ENCODE measurements at places on chromosomes 3 and 15.

- no peak for DNase-seq
Observed at GRCh38 chr3:127456471-127457093, 134.0 kb downstream of the TPRA1 start.

DNA sequence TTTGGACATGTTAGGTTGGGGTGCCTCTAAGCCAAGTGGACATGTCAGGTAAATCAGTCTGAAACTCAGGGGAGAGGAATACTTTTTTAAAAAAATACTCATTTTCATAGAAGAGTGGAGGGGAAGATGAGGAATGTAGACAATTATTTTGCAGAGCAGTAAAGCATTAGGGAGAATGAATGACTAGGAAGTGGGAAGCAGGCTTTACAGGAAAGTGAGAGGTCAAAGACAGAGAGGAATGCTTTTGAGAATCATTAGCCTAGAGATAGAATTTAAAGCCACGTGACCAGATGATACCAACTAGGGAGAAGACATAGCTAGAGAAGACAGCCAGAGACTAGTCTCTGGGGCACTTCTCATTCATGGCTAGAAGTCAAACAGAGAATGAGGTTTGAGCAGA, 91.0 kb downstream of the RAD18 start:
- DNase-seq = no peak

GRCh38 chr3:140308535-140308934, 369.3 kb upstream of the TRIM42 start:
- DNase-seq = no peak

DNA sequence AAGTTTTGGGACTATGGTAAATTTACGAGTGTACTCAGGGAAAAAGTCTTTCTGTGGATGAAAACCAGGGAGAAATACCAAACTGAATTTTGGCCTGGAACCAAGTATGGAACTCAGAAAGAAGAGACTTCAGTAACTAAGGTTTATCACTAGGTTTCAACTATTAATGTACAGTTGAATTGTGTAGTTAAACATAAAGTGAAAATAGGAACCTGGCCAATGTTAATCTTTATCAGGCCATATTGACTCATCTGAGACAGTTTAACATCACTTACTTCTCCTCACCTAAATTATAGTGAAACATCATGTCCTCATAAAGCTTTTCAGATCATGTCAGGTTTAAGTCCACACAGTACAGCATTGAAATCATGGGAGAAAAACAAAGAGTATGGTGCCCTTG, 197.7 kb downstream of the LSAMP start:
- DNase-seq = no peak

DNA sequence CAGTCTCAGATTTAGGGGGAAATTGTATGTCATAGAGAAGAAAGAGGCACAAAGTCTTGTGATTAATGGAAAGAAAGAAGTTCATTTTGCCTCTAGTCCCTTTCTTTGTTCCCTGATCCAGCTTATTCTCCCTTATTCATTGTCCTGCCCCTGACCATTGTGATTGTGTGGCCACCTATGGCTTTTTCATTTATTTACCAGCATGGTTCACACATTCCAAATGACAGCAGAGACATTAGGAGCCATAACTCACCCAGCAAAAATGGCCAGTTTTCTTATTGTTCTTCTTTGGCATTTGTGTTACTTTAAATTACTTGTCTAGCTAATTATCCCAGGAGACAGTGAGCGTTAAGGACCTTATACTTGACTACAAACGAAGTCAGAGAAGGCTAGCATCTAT, 36.3 kb upstream of the SGO1 start:
- DNase-seq = no peak

- DNase-seq = peak; percentile 55
Observed at GRCh38 chr3:188956839-188957489, 214.8 kb upstream of the TPRG1 start.

- DNase-seq = peak; percentile 4
Observed at GRCh38 chr3:27454914-27455313, 29.3 kb downstream of the SLC4A7 start.

DNA sequence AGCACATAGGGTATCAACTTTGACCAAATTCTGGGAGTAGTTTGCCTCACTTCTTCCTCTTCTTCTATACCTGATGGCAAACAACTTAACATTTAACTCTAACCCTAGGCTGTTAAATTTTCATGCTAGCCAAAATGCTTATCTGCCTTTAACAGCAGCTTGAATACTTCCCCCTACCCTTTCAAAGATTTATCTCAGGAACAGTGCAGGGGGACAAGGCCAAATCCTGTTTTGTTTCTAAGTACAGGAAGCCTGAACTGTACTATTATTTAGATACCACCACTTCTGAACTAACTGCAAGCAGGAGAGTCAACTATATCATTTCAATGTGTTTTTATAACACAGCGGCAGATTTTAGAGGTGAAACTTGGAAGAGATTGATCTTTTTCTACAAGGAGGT, 104.0 kb upstream of the CNTN6 start:
- DNase-seq = no peak

- DNase-seq = peak; percentile 96
Observed at GRCh38 chr15:43239732-43240491, 19.1 kb upstream of the EPB42 start.

- DNase-seq = no peak
Observed at GRCh38 chr15:39918688-39919385, 1.2 kb downstream of the GPR176 start.

- no peak for DNase-seq
Observed at GRCh38 chr15:67400890-67401289, 120.0 kb upstream of the C15orf61 start.

DNA sequence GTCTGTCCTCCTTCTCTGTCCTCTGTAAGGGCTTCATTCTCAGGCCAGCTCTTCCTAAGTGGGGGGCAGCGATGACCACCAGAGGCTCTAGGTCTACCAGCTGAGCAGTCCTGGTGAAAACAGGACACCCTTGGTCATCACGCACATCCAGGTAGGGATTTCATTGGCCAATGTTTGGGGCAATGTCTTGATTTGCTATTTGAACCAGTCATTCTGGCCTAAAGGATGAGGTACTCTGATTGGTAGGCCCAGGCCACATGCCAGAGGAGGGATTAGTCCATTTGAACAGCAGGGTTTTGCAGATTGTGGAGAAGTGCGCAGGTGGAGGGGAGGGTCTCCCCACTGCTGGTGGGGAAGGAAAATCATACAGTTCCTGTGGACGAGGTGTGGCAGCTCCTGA, 57.3 kb downstream of the PLXNA1 start:
- no peak for DNase-seq

- DNase-seq = no peak
Observed at GRCh38 chr3:4949659-4950058, 29.6 kb upstream of the BHLHE40 start.

DNA sequence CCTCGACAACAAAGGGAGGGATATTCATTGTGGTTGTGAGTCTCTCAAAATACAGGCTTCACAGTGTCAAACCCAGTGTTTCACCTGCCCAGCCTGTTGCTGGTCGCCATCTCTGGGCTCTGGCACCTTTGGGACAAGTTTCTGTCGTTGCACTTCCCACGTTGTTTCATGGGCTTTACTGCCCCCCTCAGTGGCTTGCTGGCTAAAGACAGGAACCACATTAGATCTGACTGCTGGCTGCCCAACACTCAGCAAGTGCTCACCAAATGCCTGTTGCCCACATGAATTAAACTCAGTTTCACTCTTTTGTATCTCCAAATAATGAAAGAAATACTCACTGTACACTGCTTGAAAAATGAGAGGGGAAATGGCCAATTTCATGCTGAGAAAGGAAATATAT, 27.6 kb downstream of the FOXL2 start:
- peak; percentile 49 for DNase-seq

DNA sequence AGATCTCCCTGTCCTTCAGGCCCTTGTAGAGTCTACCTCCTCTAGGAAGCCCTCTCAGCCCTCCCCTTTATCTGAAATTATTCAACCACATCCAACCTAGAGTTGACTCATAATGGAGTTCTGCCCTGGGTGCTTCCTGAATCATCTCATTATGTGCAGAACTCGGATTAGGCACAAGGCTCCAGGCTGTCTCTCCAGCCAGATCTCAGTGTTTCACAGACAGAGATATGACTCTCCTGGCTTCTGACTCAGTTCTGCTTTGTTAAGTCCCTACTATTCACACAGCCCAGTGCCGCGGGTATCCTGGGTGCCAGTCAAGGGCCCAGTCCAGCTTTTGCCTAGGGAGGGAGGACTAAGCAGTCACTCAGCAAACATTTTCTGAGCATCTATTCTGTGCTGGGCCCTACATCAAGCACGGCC, 9.3 kb downstream of the STRA6 start:
- DNase-seq = no peak

GRCh38 chr3:183330881-183331280, 77.8 kb downstream of the B3GNT5 start:
- peak; percentile 38 for DNase-seq

DNA sequence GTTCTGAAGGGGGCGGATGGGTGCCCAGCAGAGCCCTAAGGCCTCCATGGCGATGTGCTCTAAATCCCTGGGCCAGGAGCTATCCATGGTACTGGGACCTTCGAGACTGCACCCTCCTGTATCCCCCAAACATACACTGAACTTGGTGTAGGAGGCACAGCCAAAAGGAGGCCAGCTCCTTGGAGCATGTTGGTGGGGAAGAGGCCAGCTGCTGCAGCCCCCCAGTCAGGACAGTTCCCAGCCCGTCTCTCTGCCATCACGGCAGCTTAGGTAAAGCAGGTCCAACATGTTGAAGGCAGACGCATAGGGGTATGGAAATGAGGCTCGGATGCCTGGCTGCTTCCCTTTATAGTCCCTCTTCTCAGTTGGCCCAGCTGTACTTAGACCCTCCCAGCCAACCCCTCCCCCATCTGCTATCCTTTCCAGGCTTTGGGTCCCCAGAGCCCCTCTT, 1.8 kb downstream of the CAMKV start:
- DNase-seq = peak; percentile 78

DNA sequence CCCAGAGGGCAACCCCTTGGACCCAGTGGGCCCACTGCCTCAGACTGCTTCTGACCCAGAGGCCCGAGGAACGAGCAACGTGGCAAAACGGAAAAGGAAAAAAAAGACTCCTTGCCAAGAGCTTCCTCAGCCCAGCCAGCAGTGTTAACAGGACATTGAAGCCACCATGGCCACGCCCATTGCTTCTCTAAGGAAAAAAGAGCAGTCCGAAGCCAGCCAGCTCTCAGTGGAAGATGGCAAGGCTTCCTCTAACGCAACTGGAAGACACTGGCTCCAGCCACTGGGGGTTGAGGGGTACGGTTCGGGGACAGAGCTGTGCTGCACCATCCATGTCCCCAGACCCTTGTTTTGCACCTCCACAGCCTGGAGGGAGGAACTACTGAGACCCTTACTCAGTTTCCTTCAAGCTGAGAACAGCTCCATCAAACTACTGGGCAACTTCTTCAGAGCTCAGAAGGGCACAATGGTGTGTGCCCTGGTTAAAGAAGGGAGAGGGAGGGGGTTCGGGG, 10.7 kb downstream of the BMF start:
- DNase-seq = peak; percentile 84

DNA sequence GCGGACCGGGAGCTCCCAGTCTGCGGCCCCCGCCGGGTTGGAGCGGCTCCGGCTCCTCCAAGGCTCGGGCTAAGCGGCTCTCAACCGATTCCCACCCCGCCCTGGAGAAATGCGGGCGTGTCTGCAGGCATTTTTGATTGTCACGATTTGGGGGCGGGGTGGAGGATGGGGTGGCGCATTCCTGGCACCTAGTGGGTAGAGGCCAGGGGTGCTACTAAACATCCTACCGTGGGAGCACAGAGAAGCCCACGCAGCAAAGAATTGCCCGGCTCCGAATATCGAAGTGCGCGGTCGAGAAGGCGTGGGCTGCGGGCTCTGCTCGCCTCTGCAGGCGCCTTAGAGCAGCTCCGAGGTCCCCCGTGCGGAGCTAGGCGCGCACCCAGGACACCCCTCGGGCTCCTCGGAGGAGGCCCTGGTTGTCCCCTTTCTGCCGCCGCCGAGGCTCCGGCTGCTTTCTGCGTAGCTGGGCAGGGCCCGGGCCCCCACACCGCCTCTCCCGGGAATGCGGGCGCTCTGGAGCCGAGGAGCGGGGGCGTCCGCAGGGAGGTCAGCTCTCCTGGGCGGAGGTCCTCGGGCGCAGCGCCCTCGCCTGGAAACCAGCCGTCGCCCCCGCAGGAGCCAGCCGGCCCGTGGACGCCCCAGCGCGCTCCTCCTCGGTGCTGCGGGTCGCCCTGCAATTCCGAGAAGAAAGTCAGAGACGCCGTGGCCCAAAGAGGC, 16.5 kb upstream of the LAMP3 start:
- peak; percentile 68 for DNase-seq

DNA sequence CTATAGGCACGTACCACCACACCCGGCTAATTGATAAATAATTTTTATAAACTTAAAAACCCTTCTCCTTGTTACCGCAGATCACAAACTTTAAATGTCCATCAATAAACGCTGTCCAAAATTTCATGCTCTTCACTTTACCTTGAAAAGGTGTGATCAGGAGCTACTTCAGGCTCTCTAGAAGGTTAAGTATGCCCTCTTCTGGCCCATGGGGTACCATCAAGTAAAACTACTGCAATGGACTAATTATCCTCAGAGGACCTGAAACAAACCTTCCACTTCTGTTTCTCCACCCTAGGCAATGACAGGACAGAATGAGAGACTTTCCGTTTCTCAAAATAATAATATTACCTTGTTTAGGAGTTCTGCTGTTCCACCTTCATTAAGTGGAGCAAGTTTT, 9.2 kb downstream of the LZTFL1 start:
- peak; percentile 9 for DNase-seq

GRCh38 chr3:107284612-107285011, 92.6 kb upstream of the CCDC54 start:
- DNase-seq = no peak

- no peak for DNase-seq
Observed at GRCh38 chr3:115928376-115928775, 305.1 kb downstream of the GAP43 start.

GRCh38 chr3:37588758-37589157, 272.9 kb upstream of the CTDSPL start:
- no peak for DNase-seq

GRCh38 chr3:137032465-137033120, 74.8 kb downstream of the IL20RB start:
- peak; percentile 75 for DNase-seq

DNA sequence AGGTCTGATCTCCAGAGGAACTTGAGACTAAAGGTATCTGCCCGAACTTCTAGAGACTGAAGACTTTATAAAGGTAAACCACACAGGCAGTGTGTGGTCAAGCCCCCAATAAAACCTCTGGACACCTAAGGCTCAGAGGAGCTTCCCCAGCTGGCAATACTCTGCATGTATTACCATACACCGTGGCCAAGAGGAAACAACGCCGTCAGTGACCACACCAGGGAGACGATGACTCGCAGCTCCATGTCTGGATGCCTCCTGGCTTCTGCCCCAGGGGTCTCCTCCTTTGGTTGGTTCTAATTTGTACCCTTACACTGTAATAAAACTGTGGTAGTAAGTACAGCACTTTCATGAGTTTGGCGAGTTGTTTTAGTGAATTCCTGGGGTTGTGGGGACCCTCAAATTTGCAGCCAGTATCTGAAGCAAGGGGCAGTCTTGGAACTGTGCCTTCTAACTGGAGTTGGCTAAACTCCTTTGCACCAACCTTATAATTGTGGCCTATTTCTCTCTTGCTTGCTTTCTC, 32.1 kb upstream of the BCL2L10 start:
- peak; percentile 78 for DNase-seq

- no peak for DNase-seq
Observed at GRCh38 chr3:73866846-73867245, 242.1 kb upstream of the PDZRN3 start.

- DNase-seq = no peak
Observed at GRCh38 chr3:182521339-182521738, 272.0 kb upstream of the ATP11B start.

Data from NB4 (cell line).